ENCODE measurements at places on chromosomes 2 and 18.

DNA sequence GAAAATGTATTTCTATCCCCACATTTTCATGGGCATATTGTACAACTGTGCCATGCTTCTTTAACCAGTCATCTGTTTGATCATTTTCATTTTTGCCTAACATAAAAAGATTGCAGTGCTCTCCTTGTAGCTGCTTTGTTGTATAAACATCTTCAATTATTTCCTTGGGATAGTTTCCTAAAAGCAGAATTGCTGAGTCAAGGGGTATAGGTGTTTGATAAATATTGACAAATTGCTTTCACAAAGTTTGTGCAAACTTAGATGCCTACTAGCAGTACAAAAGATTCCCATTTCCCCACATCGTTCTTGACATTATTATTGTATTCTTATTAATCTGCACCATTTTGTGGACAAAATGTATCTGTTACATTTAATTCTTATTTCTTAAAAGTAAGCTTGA, 479.6 kb downstream of the FBXO15 start:
- DNase-seq = no peak

DNA sequence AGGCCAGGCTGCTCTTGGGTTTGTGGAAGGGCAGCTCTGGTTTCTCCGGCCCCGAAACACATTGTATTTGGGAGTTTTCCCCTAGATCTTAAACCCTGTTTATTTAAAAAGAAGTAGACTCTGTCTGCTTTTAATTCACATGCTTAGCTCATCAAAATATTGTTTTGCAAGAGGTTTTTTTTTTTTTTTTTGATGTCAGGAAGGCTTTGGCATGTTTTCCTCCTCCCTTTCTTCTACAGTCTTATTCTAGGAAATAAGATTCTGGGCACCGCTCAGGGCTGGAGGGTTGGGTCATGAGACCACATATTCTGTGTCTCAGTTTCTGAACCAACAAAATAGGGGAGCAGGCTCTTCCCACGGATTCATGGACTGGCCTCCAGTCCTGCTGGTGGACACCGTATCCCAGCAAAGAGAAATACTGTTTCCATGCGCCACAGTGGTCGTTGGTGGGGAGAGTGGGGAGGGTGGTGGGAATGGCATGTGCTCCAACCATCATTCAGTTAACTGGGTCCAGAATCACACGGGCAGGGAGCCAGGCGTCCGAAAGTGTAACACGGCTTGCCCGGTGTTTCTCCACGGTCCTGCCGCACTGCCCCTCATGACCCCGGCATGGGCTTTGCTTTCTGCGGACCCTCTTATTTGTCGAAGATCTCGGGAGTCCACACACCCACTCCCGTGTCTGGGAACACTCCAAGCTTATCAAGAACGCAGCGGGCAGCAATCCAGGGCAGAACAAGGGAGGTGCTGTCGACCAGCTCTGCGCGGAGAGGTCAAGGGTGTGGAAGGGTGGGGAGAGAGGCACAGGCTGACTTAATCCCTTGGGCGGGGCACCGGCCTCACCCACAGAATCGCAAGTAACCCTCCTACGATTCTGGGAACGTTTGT, 176.7 kb downstream of the GLI2 start:
- no peak for DNase-seq

GRCh38 chr2:132690664-132691303, 20.8 kb upstream of the LYPD1 start:
- no peak for DNase-seq

- no peak for DNase-seq
Measured at GRCh38 chr2:74293191-74293991, 49.8 kb downstream of the SLC4A5 start.

GRCh38 chr18:58169472-58169871, 125.4 kb downstream of the NEDD4L start:
- no peak for DNase-seq
